Hepatocyte (in vitro differentiated cells): ENCODE measurements at places on chromosomes 6 and 20.

DNA sequence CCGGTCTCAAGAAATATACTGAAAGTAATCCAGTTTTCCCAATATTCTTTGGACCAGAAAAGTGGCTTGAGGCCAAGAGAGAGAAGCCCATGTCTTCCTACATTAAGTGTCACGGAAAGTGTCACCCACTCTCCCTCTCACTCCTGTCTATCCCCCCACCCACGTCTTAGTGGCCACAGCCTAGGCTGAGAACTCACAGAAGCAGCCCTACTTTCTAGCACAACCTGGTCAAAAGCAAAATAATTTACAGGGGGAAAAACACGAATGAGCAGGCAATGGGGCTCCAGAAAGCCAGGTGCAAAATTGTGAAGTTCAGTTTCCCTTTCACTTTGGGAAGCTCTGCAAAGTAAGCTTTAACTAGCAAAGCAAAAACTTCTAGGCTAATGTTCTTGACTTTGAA is 118.0 kb downstream of the OPRM1 start:
- no peak for DNase-seq

DNA sequence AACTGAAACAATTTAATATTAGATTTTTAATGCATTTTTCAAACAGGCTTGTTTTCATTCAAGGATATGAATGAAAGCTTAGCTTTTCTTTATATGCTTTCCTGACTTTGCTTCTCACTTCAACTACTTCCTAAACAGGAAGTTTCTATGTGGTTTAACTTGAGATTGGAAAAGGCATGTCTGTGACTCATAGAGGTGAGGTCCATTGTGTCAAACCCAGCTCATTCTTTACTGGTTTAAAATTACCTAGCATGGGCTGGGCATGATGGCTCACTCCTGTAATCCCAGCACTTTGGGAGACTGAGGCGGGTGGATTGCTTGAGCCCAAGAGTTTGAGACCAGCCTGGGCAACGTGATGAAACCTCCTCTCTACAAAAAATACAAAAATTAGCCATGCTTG is 34.4 kb downstream of the EFHC1 start:
- no peak for DNase-seq

GRCh38 chr6:151589667-151590066 is 95.8 kb downstream of the CCDC170 start:
- no peak for DNase-seq

DNA sequence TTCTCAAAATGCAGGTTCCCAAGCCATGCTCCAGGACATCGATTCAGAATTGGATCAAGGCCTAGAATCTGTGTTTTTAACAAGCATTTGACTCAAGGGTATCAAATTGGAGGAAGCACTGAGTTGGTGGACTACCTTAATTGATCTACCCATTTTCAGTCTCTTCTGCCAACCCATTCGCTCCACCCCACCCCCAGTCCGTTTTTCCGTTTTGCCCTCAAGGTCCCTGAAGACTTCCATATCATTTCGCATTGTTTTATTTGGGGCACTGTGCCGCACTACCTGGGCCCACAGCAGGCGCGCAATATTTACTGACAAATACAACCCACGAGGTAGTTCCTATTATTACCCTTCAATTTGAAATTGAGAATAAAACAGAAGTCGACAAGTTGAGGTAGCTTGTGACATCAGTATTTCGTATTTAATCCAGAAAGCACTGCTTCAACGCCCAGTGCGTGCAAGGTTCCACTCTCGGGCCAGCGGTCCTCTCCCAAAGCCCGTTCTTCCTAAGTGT is 557 bp upstream of the DHX35 start:
- DNase-seq = no peak

DNA sequence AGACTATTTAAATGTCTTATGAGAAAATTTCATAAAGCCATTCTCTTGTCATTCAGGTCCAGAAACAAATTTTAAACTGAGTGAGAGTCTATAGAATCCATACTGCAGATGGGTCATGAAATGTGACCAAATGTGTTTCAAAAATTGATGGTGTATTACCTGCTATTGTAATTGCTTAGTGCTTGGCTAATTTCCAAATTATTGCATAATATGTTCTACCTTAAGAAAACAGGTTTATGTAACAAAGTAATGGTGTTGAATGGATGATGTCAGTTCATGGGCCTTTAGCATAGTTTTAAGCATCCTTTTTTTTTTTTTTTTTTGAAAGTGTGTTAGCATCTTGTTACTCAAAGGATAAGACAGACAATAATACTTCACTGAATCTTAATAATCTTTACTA is 5.0 kb downstream of the MARCKS start:
- no peak for DNase-seq
